ENCODE measurements at places on chromosomes 2 and 18.

DNA sequence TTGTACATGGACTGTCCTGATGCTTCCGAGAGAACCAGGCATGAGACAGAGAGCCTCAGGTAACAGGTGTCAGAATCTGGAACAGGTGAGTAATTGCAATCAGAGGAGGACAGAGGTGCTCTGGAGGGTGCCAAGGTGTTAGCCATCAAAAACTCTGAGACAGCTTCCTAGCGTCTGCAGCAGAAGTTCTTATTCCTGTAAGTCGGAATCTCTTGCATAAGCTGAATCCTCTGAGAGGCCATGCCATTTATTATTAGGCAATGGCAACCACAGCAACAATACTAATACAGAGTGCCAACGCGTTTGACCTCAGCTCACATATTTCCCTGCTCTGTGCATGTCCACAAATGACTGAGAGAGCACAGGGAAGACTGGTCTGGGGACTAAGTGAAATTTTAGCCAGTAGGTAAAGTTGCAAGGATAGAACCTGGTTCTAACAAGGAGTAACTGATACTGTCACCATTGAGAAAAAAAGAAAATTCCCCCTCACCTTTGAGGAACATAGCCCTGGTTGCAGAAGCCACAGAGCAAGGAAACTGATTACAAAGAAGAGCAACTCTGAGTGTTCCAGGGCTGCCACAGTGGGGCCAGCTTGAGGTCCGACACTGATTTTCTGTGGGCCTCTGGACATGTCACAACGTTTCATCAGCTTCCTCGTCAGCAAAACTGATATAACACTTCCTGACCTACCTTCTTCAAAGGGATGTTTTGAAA lies 55.1 kb upstream of the ACSL3 start:
- no peak for DNase-seq

DNA sequence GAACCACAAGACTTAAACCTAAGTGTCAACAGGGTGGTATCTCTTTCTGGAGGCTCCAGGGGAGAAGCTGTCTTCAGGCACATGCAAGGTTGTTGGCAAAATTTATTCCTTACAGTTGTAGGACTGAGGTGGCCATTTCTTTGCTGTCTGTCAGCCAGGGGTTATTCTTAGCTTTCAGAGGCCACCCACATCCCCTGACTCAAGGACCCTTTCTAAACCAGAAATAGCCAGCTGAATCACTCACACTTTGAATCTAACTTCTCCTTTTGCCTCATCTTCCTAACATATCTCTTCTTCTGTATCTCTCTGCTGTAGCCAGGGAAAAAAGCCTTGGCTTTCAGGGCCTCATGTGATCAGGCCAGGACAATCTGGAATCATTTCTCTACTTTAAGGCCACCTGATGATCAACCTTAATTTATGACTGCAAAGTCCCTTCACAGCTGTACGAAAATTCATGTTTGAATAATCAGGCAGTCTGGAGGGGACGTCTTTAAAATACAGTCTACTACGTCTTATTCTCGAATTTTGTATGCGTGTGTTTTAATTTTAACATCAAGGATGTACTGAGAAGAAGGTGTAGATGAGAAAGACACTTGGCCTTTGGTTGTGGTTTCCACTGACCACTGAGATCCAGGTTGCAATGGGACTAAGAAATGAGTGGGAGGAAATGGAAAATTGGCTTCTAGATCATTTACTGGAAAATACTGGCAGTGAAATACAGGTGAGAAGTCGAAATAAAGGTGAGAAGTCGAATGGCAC lies 90.4 kb downstream of the DOCK10 start:
- no peak for DNase-seq

DNA sequence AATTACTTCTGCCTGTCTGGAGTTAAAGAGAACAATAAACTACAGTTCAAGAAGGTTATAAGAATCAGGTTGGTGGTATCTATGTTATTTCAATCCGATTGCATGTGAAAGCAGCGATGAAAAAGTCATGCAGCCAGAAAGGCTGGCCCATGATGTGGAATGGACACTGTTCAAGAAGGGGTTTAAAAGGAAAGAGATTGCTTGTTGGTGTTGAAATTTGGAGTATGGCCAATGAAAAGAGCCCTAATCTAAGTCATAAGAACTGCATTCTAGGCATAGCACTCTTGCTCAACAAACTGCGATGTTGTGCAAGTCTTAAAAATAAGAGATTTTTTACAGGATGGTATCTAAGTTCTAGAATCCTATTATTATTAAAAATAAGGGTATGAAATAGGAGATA lies 61.3 kb downstream of the EFEMP1 start:
- DNase-seq, result no peak

DNA sequence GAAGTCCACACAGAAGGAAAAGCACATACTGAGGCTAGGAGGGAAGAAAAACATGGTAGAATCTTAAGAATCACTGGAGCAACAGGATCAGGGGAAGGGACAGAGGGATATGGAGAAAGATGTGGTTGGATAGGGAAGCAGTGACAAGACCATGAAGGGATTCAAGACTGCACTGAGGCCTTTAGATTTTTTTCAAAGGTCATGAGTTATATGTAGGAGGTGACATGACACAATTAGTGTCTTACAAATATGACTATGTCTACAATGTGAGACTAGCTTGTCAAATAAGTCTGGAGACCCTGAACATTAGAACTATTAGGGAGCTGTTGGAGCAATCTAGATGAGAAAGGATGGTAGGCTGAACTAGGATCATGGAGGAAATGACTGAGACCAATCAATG lies 1130.3 kb upstream of the ZEB2 start:
- no peak for DNase-seq

DNA sequence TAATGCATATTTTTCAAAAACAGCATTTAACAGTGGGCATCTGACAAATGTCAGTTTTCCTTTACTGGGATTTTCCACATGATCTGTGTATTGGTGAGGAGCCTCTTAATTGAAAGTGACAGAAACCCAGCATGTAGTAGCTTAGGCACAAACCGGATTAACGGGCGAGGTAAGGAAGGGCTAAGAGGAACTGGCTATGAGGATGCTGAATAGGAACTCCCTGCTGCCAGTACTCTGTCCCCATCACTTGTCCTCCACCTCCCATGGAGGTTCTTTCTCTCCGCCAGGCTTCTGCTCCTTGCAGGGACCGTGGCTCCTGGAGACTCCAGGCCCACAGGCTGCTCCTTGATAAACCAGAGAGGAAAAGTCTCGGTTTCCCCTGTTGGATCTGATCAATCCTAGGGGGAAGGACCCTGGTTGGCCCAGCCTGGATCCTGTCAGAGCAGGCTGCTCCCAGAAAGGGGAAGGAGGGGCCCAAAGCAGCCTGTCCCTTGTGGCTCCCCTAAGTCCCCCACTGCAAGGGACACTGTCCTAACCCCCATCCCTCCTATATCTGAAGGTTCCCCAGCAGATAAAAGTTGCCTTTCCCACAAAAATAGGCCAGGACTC lies 10.3 kb downstream of the TEX44 start:
- DNase-seq, result no peak

DNA sequence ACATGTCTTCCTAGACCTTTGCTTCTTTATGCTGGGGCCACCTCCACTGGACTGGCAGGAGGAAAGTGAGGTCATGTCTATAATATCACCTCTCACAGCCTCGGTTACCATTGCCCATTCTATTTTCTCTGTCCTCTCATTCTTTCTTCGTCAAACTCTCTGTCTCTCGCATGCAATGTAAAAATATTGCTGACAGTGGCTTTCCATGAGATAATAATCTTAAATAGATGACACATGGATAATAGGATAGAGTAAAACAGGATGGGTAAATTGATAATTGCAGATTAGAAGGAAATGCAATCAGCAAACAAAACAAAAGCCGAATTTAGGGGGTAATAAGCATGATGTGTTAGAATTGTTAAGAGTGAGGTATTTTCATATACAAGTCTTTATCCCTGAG lies 215.7 kb upstream of the PARD3B start:
- DNase-seq, result no peak

- DNase-seq, result no peak
Measured at GRCh38 chr2:200850512-200851256, 13.8 kb downstream of the CLK1 start.

- DNase-seq, result no peak
Measured at GRCh38 chr2:209383212-209383611, 40.6 kb upstream of the MAP2 start.

- DNase-seq, result no peak
Measured at GRCh38 chr18:35415511-35416073, 38.5 kb upstream of the ZNF396 start.

DNA sequence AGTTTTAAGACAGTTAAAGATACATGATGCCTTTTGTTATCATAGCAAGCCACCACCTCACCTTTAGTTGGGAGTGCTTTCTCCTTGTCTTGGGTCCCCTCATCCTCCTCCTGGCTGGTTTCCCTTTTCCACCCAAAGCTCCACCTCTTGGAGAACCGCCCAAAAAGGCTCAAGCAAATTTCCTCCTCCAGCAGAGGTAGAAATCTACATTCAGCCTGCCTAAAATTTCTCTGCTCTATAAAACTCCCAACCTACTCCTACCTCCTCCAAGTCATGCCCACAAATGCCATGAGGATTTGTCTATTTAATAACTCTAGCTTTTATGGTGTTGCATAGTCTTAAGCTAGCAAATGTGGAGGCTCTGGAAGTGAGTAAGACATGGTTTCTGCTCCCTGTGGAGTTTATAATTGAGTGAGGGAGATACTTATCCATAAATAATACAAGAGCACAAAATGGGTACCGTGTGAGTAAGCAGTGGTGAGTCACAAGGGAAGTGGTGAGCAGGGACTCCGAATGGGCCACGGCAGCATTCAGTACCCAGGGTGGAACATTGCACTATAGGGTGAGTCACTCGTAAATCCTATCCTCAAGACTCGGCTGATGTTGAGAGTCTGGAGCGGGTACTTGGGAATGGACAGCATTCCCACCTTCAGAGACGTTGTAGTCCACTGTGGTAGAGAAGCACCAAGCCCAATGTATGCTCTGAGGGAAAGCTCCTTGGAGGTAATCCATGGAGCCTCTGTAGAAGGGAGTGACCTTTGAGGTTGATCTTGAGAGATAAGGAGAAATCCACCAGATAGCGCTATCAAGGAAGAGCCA lies 146.3 kb downstream of the RTN4 start:
- peak; percentile 18 for DNase-seq

DNA sequence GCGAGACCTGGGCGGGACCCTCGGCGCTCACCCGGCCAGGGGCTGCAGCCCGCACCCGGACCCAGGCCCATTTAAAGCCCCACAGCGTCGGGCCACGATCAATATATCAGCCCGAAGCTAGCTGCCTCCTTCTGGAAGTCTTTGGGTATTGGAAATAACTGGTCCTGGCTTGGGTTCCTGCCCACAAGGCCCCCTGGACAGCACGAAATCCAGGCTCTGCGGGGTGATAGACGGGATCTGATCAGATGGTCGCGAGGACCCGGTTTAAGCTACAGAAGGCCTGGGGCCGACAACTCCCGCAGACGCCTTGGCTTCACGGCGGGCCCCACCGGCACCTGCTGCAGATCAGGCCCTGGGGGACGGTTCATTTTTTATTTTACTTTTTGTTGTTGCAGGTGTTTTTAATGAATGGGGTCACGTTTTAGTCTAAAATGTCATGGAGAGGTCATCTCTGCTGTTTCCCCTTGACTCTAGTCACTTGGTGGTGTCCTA lies 362 bp upstream of the PSTPIP2 start:
- no peak for DNase-seq

DNA sequence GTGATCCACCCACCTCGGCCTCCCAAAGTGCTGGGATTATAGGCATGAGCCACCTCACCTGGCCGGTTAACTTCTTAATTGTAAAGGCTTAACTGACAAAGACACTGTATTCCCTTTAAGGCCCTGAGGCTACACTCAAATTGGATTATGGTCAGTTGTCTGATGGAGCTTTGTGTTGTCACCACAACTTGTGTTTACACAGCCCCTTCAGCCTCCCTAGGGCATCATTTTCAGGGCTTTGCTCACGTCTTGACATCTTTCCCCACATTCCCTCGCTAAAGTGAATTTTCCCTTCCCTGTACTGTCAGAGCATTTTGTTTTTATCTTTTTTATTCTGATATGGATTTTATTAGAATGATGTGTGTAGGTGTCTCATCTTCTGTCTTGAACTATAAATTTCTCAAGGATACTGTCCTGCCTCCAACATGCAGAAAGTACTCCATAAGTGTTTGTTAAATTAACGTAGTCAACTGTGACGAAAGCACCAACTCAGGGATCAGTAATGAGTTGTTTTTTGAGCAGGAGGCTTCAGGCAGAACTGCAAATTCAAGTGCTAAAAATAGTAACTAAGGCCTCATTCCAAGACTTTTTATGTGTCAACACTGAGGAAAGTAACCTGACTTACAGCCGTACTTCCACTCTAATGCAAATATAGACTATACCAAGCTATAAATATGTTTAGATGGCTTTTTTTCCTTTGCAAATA lies 77.1 kb upstream of the NARS1 start:
- peak; percentile 85 for DNase-seq

DNA sequence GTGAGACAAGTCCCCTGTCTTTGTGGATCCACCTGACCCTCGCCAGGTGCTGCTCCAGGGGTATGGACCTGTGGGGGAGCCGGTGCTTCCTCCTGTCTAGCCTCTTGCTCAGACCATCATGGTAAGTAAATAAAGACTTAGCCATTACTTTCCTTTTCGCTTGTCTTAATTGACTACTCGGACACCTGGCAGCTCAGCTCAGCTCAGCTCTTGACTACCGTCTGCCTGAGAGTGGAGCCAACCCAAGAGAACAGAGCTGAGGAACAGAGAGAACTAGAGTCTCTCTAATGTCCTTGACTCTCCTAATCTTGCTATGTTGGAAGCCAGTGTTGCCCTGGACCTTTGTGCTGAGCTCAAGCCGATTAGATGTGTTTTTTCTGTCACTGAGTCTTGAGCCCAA lies 170.3 kb upstream of the CXCR4 start:
- DNase-seq, result no peak

- DNase-seq, result no peak
Measured at GRCh38 chr2:28632791-28633190, 118.8 kb upstream of the PPP1CB start.

DNA sequence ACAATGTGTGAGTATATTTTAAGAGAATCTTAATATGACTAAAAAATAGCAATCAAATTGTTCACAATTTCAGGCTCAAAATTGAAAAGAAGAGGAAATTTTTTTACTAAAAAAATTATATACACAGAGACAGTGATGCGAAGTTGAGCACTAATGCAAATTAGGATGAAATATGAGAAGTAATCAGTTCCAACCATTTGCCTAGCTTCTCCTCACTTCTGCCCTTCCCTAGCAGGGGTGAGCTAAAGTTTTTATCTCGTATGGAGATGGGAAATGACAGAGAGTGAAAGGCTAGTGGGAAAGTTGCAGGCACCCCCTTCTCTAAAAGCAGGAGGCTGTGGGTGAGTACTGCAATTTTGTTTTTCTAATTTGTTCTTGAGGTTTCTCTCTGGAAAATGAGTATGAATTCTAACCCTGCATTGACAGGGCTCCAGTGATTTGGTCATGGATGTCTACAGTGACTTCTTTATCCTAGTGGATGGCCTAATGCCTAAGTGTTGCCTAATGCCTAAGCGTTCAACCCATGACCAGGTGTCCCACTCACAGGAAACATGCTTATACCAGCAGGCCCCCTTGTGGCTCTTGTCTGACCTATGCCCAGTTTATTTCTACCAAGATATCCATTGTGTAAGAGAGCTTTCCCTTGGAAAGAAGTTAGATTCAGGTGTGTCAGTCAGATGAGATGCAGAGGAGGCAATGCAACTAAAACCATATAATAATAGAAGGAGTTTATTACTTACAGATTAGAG lies 78.0 kb upstream of the HNMT start:
- no peak for DNase-seq

Measured in ELF-1 (cell line).